Sigmoid colon (tissue), 7 donors: ENCODE measurements at places on chromosomes 11 and 22. TPM values are rescaled to one million over a fixed set of nuclear protein-coding genes. Genes with fewer than 3 reads are reported as not detected.
A peak's percentile ranks its signal among the peaks of the same experiment; 100 is the strongest.

- H3K27ac ChIP-seq, result no peak overlapping the region
- no peaks in the 10 kb centered on the region for H3K27me3 ChIP-seq
- H3K4me3 ChIP-seq, result no peak overlapping the region
- no peaks in the 10 kb centered on the region for H3K4me1 ChIP-seq
- DNase-seq, result no peak
Observed at GRCh38 chr11:95466416-95466815, 235.4 kb upstream of the SESN3 start.

The KCNK7 gene
- total RNA-seq, result not detected

GRCh38 chr22:33894036-33894435, 26.2 kb downstream of the LARGE1 start:
- DNase-seq, result no peak
- peaks cover 36% of the 10 kb centered on the region for H3K4me1 ChIP-seq
- H3K36me3 ChIP-seq, result no peaks in the 10 kb centered on the region
- no peak overlapping the region for H3K27ac ChIP-seq
- no peaks in the 10 kb centered on the region for H3K27me3 ChIP-seq

The P2RX6 gene
- total RNA-seq, result 1.1 TPM

DNA sequence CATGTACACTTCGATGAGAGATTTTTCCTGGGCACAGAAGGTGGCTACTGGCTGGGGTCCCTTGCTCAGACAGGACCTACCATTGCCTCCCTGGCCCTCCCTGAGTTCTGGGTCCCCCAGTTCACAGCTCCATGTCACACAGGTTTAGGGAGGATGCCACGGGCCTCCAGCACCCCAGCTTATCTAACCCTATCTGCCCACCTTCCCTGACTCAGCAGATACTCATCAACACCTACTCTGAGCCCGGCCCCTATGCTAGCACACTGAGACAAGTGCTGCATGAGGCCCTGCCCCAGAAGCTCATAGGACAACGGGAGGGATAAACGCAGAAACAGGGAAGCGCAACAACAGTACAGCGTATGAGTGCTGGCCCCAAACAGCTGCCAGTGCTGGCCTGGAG, 9.6 kb downstream of the NAGA start:
- no peaks in the 10 kb centered on the region for H3K27me3 ChIP-seq
- no peak overlapping the region for H3K4me3 ChIP-seq
- H3K27ac ChIP-seq, result no peak overlapping the region
- H3K4me1 ChIP-seq, result no peaks in the 10 kb centered on the region

The NOX4 gene
- total RNA-seq, result 11.4 TPM

DNA sequence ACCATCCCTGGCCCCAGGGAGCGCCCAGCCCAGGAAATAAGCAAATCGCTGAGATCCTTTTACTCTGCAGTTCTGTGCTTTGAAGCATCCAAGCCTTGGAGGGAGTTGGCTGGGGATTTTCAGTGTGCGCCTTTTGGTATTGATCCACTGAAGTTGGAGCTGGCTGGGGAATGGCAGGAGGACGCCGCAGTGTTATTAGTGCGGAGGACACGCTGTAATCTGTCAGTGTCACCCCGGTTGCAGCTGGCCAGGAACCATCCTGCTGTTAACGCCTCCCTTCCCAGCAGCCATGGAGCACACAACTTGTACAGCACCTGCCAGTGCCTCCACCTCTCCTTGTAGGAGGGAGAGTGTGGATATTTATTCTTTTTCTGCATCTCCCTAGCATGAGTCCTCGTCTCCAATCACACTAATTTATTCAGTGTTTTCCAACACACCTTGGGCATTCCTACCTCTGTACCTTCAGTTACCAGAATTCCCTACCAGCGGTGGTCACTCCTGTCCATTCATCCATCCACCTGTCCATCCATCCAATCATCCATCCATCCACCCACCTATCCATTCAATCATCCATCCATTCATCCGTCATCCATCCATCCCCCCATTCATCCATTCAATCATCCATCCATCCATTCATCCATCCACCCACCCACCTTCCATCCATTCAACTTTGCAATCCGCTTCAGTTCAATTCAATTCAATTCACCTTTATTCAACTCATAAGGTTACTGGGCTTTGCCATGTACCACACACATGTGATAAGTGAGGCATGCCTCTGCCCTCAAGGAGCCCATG, 21.9 kb upstream of the EIF3D start:
- H3K27ac ChIP-seq, result no peak overlapping the region
- H3K4me1 ChIP-seq, result no peaks in the 10 kb centered on the region
- DNase-seq, result no peak
- H3K36me3 ChIP-seq, result no peaks in the 10 kb centered on the region
- no peak overlapping the region for H3K4me3 ChIP-seq

DNA sequence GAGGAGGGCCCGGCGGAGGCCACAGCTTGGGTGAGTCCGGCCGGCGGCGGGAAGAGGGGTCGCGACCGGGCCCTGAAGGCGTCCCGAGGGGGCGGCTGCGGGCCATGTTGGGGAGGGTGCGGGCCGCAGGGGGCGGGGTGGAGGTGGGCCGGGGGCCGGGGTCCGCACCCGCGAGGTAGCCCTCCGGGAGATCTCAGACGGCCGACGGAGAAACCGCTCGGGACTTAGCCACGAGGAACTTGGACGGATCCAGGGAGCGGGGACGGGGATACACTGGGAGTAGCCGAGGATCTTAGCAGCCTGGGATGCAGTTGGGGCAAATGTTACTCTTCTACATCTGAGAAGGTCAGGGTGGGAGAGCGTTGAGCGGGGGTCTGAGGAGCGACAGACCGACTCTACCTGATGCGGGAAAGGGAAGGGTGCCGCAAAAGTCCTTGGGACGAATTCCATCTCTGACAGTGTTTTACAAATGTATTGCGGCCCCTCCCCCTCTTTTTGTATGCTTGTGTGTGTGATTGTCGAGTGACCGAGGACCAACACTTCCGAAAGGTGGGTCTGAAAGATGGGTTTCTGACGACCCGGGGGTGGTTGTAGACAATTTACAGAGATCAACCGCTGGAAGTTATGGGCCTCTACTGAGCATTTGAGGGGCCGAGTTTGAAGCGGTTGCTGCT, 658 bp downstream of the STIP1 start:
- H3K4me3 ChIP-seq, result no peak overlapping the region
- peak; percentile 75 for DNase-seq
- H3K27ac ChIP-seq, result no peak overlapping the region
- no peaks in the 10 kb centered on the region for H3K4me1 ChIP-seq
- H3K27me3 ChIP-seq, result no peaks in the 10 kb centered on the region

The TSGA10IP gene
- not detected for total RNA-seq

- H3K4me3 ChIP-seq, result no peak overlapping the region
- peak; percentile 4 for DNase-seq
- no peaks in the 10 kb centered on the region for H3K4me1 ChIP-seq
- H3K36me3 ChIP-seq, result peaks cover 29% of the 10 kb centered on the region
- H3K27ac ChIP-seq, result no peak overlapping the region
Observed at GRCh38 chr22:24088816-24089215, 77.7 kb downstream of the CABIN1 start.

DNA sequence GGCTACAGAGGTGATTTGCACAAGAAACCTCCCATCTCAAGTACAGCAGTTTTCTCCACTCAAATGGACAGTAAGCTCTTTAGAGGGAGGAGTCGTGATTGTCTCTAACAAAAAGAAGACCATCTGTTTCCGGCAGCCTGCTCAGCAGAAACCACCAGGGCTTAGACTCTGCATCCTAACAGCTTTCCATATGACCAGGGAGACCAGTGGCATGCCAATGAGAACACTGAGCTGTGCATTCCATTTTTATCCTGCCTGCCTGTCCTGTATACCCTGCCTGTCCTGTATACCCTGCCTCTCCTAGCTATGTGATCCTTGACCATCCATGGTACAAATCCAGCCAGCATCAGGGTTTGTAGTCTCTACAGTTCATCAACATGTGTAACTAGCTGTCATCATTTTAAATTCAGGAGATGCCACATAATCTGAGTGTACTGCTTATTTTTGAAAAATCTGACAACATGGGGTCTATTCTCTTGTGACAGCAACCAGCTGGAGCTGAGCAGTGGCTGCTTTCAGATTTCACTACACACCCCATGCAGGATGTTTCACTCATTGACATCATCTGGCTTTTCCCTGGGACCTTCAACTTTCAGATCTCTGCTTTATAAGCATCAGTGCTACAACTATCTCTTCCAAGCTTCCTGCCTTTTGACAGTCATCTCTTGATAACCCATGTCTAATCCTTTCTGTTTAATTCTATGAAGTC, 50.5 kb upstream of the POU2AF2 start:
- no peak for DNase-seq
- H3K36me3 ChIP-seq, result no peaks in the 10 kb centered on the region
- H3K4me1 ChIP-seq, result no peaks in the 10 kb centered on the region
- no peaks in the 10 kb centered on the region for H3K27me3 ChIP-seq
- no peak overlapping the region for H3K4me3 ChIP-seq

The C11orf65 gene
- 1.1 TPM for total RNA-seq

DNA sequence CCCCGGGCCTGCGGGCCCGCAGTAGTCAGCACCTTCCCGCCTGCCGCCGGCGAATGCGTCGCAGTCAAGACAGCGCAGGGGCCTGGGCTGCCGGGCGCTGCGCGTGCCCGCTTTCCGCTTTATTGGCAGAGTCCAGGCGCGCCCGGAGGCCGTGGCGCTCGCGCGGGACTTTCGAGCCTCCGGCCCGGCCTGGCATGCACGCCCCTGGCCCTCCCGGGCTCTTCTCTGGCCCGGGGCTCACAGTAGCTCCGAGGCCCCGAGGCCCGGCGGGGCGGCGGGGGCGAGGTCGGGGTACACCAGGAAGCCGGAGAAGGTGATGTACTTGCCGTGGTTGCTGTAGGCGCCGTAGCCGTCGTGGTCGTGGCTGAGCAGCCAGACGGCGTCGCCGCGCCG, 3.1 kb downstream of the FAM180B start:
- no peaks in the 10 kb centered on the region for H3K4me1 ChIP-seq
- peak; percentile 79 for DNase-seq
- peak overlapping the region; percentile 37 for H3K4me3 ChIP-seq

DNA sequence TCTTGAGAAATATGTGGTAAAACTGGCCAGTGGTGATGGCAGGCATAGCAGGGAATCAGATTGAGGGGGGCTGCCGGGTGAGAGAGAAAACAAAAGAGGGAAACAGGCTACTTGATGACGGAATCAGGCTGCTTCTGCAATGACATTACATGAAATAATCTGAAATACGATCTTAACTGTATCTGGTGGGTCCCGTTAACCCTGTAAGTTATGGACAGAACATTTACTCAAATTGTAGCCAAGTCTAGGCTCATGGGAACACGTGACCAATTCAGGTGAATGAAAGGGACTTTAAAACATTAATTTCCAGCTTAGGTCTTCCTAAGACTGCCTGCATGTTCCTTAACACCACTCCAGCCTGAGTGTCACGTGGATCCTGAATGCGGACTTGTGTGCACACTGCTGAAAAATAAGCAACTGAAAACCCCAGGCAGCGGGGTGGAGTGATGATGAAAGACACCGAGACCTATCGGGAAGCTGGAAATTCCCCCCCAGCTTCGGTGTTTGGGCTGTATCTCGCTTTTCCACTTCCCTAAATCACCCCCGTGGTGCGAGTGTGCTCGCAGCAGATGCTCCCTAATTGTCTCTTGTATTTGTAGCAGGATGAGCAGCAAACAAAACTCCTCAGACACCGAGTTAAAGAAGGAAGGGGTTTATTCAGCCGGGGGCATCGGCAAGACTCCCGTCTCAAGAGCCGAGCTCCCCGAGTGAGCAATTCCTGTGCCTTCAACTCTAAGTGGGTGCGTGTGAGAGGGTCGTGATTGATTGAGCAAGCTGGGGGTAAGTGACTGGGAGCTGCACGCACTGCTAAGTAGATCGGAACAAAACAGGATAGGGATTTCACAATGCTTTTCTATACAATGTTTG, 145.0 kb upstream of the GRK3 start:
- DNase-seq, result peak; percentile 77
- peak overlapping the region; percentile 0 for H3K4me3 ChIP-seq
- H3K27me3 ChIP-seq, result peaks cover 50% of the 10 kb centered on the region
- no peaks in the 10 kb centered on the region for H3K36me3 ChIP-seq
- peaks cover 22% of the 10 kb centered on the region for H3K4me1 ChIP-seq
- no peak overlapping the region for H3K27ac ChIP-seq

- DNase-seq, result peak; percentile 48
- peaks cover 100% of the 10 kb centered on the region for H3K36me3 ChIP-seq
- H3K4me1 ChIP-seq, result no peaks in the 10 kb centered on the region
- no peak overlapping the region for H3K4me3 ChIP-seq
- H3K27me3 ChIP-seq, result no peaks in the 10 kb centered on the region
Observed at GRCh38 chr22:19044381-19044780, 77.8 kb downstream of the DGCR2 start.

DNA sequence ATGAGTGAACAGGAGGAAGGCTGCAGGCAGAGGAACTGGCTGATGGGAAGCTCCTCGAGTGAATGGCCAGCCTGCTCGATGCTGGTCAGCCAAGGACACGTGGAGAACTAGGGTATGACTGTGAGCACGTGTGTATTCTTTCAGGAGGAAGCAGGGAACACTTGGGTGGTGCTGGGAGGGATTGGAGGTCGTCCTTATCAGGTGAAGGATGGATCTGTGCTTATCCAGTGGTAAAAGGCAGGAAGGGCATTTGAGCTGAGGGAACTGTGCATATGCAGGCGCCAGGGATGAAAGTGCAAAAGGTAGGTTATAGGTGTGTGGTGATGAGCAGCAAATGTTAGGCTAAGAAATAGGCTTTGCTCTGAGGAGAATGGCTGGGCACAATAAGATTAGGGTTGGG, 9.7 kb upstream of the SLCO2B1 start:
- no peaks in the 10 kb centered on the region for H3K27me3 ChIP-seq
- DNase-seq, result no peak
- no peak overlapping the region for H3K27ac ChIP-seq
- H3K4me3 ChIP-seq, result no peak overlapping the region
- H3K36me3 ChIP-seq, result no peaks in the 10 kb centered on the region

DNA sequence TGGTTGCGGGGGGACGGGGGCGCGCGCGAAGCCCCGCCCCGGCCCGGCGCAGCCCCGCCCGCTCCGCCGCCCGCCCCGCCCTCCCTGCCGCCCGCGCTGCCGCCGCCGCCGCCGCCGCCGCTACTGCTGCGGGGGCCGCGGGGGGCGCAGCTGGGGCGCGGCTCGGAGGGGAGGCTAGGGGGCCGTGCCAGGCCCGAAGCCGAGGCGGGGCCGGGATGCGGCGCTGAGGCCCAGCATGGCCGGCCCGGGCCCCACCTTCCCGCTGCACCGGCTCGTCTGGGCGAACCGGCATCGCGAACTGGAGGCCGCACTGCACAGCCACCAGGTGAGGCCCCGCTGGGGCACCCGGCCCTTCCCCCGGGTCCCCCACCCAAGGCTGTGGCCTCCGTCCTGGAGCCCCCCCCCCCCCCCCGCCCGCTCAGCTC, at the start of gene ANKRD13D:
ANKRD13D (plus strand) TSS at position 78 of the 425 bp plus-strand sequence; CDS start at position 236, 158 bp downstream.
- H3K36me3 ChIP-seq, result peaks cover 41% of the 10 kb centered on the region
- peak within 1 kb of the TSS; percentile 95 for H3K27ac ChIP-seq
- H3K4me3 ChIP-seq, result peak within 1 kb of the TSS; percentile 87
- peak; percentile 73 for DNase-seq
- no peaks in the 10 kb centered on the region for H3K27me3 ChIP-seq

GRCh38 chr22:46577368-46578249, 40.2 kb upstream of the CELSR1 start:
- DNase-seq, result peak; percentile 71
- H3K27me3 ChIP-seq, result no peaks in the 10 kb centered on the region
- peak overlapping the region; percentile 71 for H3K4me3 ChIP-seq
- peaks cover 36% of the 10 kb centered on the region for H3K4me1 ChIP-seq
- H3K27ac ChIP-seq, result peak overlapping the region; percentile 65
- H3K36me3 ChIP-seq, result no peaks in the 10 kb centered on the region

GRCh38 chr22:23385678-23386631, 194.1 kb downstream of the IGLL1 start:
- DNase-seq, result peak; percentile 87
- H3K36me3 ChIP-seq, result no peaks in the 10 kb centered on the region
- H3K4me1 ChIP-seq, result no peaks in the 10 kb centered on the region
- H3K4me3 ChIP-seq, result no peak overlapping the region
- no peaks in the 10 kb centered on the region for H3K27me3 ChIP-seq

- DNase-seq, result no peak
- H3K27me3 ChIP-seq, result no peaks in the 10 kb centered on the region
- H3K36me3 ChIP-seq, result no peaks in the 10 kb centered on the region
Observed at GRCh38 chr11:106553304-106553703, 465.0 kb downstream of the GUCY1A2 start.

The HDAC10 gene
- 47.4 TPM for total RNA-seq
